ENCODE measurements at places on chromosomes 3 and 15.
A peak's percentile ranks its signal among the peaks of the same experiment; 100 is the strongest.

- DNase-seq: no peak
Observed at GRCh38 chr15:29550834-29551465, 271.3 kb downstream of the TJP1 start.

DNA sequence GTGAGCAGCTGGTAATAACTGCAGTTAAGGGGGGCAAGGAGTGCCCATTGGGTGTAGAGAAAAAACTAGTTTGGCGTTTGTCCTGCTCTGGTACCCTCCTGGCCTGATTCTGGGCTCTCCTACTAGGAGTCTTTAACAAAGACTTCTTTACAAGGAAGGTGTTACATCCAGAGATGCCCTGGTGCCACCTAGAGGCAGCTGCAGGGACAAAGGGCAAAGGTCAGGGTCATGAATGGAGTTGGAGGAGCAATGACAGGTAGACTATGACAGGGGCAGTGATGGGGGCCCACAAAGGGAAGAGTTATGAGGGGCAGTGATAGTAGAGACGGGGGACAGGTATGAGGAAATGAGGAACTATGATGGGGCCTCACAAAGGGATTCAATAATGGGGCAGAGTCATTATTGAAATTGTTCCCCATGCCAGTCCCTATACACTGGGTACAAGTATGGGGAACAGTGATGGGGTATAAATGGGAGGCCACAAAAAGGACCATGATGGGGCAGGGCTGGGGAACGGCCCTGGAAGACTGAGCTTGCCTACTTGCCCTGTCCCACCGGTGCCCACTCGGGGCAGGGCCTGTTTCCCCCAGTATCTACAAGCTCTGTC, 7.9 kb downstream of the CCDC71 start:
- peak; percentile 68 for DNase-seq

DNA sequence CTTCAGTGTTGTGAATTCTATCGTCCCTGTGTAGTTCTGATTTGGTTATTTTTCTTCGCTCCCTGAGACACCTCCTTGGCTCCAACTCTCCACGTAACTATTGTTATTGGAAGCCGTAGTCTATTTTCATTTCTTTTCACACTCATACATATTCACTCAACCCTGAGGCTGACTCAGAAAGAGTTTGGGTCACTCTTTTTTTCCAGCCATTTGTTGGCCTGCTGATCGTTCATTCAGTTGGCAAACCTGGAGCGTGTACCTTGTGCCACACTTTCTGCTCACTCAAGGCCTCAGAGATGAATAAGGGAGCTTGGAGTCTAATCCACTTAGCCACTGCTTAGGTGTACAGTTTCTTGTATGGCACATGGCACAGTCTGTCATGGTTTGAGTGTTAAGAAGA, 22.4 kb downstream of the GYG1 start:
- DNase-seq: no peak

- no peak for DNase-seq
Observed at GRCh38 chr3:131114256-131114655, 87.6 kb downstream of the NEK11 start.

DNA sequence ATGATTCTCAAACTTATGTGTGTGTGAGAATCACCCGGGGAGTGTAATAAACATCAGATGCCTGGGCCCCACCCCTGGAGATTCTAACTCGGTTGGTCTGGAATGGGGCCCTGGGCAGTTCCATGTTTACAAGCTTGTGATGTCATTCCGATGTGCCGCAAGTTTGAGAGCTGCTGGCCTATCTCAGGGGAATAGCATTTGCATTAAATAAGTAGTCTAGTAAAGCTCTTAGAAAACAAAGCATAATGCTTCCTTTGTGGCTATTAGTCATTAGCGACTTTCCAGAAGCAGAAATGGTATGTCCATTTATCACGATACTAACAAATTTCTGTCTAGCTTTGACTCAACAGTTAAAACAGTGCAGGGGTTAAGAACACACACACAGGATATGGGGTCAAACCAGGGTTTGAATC, 20.9 kb downstream of the PGBD4 start:
- peak; percentile 41 for DNase-seq

- DNase-seq: no peak
Observed at GRCh38 chr3:8762607-8763377, 6.6 kb downstream of the OXTR start.

DNA sequence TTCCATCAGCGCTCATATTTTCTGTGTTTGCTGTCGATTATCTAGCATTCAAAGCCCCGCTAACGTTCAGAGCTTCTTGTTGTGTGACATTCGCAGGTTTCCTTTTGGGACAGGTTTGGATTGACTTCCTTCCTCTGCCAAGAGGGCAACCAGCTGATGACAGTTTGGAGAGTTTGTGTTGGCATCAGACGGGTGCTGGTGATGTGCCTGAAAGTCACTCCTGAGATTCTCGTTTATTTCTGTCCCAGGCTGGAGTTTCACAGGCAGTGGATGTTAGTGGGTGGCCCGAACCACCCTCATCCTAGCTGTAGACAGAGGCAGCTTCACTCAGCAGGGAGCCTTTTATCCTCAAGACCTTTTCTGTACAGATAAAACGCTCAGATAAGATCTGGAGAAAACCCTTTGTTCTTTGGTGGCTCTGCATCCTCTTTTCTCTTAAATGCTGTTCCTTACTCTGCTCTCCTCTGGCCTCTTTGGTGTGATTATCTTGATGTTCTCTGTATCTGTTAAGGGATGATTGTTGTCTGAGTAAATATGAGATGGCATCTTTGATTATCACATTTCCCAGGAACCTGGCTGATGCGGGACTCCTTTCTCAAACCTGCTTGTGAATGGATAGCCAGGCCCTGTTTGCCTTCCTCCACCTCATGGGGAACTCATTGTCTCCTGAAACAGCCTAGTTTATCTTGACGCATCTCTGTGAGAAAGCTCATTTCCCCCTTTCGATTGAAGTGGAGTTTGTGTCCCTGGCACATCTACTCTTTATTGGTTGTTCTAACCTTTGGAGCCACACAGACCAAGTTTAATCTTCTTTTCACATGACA, 35.9 kb downstream of the CGNL1 start:
- DNase-seq: peak; percentile 78

GRCh38 chr3:70308760-70309159, 3.7 kb downstream of the MDFIC2 start:
- DNase-seq: peak; percentile 2

DNA sequence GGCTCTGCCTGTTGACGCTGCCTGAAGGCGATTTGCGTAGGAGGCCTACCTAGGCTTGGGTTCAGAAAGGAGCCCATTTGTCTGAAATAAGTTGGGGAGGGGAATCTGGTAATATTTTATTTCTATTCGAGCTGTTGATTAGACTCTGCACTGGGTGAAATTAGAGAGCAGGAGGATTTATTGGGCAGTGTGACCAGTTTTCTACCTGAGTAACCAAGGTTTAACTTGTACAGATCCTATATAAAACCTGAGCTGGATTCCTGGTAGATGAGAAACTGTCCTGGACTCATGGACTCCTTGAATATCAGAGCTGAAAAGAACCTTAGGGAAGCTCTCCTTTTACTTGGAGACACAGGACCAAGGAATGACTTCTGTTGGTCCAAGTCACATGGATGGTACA, 19.6 kb upstream of the GPR156 start:
- DNase-seq: no peak

GRCh38 chr3:84943379-84943778, 15.4 kb upstream of the CADM2 start:
- DNase-seq: no peak
